SW 1271 (cell line): ENCODE measurements at places on chromosomes 11 and 22.

GRCh38 chr11:134835561-134835960 lies 423.5 kb upstream of the B3GAT1 start:
- DNase-seq, result no peak

- DNase-seq, result no peak
Measured at GRCh38 chr11:58659910-58660570, 37.6 kb downstream of the CNTF start.

DNA sequence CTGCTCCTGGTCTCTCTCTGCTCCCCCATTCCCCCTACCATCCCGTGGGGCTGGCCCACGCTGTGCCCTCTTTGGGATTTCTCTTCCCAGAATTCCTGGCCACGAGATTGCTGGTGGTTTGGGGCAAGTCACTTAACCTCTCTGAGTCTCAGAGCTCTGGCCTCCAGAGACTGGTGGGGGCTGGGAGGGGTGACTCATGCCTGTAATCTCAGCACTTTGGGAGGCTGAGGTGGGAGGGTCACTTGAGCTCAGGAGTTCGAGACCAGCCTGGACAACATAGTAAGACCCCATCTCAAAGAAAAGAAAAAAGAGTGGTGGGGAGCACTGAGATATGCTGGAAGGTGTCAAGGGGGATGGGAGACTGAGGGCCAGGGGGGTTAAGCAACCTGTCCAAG lies 18.3 kb downstream of the OTUB1 start:
- no peak for DNase-seq

DNA sequence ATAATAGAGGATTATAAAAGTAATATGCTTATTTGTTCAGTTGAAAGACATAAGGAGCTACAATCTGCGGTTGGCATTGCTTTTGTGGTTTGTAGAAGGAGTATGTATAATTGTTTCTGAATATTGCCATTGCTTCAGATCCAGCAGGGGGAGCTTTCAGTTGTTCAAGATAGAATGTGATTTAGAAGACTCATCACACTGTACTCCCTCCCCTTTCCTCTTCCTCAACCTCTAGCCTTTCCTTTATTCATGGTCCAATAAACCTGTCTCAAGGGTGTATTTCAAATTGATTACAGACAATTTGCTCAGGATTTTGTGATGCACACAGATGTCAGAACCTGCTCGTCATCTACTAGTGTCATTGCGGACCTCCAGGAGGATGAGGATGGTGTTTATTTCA lies 9.8 kb downstream of the PRMT3 start:
- peak; percentile 69 for DNase-seq

GRCh38 chr11:130606781-130607511 lies 158.5 kb downstream of the ADAMTS15 start:
- DNase-seq, result no peak

GRCh38 chr11:3831378-3832239 lies 9.2 kb downstream of the RHOG start:
- no peak for DNase-seq

- DNase-seq, result no peak
Measured at GRCh38 chr11:99614352-99614751, 593.6 kb downstream of the CNTN5 start.

GRCh38 chr22:37244922-37245722 lies 1.1 kb upstream of the RAC2 start:
- DNase-seq, result no peak

DNA sequence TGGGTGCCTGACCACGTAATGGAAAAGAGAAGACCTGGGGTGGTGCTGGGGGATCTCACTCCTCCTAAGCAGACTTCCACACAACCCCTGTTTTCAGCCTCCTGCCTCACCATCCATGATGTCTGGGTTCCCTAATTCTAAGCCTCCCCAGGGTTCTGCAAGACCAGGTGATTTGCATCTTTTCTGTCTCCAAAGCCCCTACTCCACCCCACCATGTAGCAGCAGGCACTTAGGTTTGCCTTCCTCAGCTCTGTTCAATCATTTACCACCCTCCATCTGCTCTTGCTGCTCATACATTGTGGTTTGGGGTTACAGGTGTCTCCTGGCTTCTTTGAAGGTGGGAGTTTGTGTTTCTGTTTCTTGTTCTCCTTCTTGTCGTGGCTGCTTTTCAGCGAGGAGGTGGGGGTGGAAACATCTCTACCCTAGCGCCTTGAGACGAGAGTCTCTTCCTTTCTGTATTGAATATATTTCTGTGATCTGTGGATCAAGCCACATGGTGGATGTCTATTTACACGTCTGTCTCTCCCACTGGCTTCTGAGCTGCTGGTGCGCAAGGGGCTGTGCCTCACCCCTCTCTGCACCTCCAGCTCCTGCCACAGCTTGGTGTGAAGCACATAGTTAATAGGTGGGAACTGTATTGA lies 6.6 kb upstream of the SSTR3 start:
- no peak for DNase-seq
